Glutamatergic neuron (in vitro differentiated cells): ENCODE measurements at places on chromosomes 7 and 10.
A peak's percentile ranks its signal among the peaks of the same experiment; 100 is the strongest.

GRCh38 chr7:27501001-27501400 lies 161.7 kb downstream of the HIBADH start:
- no peak for DNase-seq

GRCh38 chr10:7397049-7398035 lies 13.5 kb downstream of the SFMBT2 start:
- DNase-seq = no peak

DNA sequence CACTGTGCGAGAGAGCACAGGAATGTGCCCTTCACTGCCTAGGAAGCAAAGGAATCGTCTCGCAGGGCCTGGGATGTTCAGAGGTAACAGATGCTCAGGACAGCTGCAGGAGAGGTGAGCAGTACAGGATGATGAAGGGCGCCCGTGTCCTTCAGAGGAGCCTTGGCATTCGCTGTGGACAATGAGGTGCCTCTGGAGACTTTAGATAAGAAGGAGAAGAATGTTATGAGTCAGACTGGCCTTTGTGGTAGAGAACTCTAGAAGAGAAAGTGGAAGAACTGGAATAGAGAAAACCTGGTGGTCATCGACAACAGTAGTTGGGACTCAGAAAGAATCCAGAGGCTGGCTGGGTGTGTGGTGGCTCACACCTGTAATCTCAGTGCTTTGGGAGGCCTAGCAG lies 64.4 kb upstream of the LEP start:
- DNase-seq = no peak

- no peak for DNase-seq
These were observed 269.3 kb downstream of the BICC1 start for GRCh38 chr10:58781873-58782488.

- no peak for DNase-seq
These were observed 207.5 kb downstream of the PAXIP1 start for GRCh38 chr7:154795437-154795836.

DNA sequence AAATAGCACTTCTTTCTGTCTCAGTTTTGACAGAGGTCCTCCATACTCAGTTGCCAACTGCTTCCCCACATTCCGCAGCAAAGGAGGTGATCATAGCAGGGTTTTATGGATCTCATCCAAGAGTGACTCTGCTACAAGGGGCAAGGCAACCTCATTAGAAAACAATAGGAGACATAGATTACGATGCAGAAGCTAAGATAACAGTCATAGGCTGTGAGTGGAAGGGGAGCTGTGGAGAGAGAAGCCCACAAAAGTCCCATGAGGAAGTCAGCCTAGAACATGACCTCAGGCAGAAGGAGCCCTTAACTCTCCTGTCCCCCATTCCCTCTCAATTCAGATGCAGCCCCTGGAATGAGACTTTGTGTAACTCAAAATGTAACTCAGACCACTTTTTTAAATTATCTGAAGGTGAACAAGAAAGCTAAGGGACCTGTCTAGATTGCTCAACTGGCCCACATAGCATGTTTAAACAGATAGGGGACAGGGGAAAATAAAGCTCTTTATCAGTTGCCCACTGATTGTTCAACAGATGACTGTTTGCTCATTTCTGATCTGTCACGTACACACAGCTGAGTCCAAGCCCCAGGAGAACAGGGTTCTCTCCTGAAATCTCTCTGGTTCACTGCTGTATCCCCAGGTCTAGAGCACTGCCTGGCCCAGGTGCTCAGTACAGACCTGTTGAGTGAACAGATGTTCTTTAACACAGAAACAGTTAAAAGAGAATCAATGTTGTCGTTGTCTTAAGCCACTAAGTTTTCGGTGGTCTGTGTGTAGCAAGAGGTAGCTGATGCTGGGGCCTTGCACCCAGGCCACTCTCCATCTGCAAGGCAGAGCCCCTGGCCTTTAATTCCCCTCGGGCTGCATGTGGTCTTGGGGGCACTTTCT lies 1.5 kb upstream of the NCOA4 start:
- DNase-seq = no peak

DNA sequence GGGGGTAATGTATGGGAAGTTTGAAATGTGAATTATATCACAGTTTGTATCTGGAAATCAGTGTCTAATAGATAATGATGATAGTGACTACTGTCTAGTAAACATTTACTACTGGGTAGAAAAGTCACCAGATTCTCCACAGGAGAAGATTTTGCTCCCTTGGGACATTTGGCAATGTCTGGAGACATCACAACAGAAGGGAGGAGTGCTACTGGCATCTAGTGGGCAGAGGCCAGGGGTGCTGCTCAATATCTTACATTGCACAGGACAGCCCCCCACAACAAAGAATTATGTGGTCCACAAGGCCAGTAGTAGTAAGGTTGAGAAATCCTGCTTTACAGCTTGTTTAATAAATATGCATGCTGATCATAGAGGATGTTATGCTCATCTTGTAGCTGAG lies 92.3 kb upstream of the PRPS1L1 start:
- no peak for DNase-seq

GRCh38 chr7:17090751-17091150 lies 207.7 kb upstream of the AHR start:
- DNase-seq = no peak

- DNase-seq = no peak
These were observed 14.0 kb upstream of the CYP3A7 start for GRCh38 chr7:99748846-99749579.

GRCh38 chr10:87550741-87551140 lies 46.0 kb downstream of the MINPP1 start:
- no peak for DNase-seq

GRCh38 chr10:33743429-33743857 lies 409.0 kb upstream of the NRP1 start:
- no peak for DNase-seq

DNA sequence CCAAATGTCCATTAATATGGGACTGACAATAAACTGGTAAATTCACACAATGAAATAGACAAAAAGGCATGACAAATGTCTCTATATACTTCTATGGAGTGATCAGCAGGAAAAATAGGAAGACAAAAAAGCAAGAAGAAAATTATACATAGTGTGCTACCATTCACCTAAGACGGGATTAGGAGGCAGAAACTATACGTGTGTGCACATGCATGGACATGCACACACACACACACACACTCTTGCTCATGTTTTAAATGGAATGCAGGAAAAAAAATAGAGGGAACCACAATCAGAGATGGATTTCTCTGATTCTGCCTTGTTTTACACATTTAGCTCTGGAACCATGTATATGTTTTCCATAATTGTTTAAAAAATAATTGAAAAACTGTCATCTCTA lies 119.0 kb downstream of the ZFAND4 start:
- DNase-seq = no peak

DNA sequence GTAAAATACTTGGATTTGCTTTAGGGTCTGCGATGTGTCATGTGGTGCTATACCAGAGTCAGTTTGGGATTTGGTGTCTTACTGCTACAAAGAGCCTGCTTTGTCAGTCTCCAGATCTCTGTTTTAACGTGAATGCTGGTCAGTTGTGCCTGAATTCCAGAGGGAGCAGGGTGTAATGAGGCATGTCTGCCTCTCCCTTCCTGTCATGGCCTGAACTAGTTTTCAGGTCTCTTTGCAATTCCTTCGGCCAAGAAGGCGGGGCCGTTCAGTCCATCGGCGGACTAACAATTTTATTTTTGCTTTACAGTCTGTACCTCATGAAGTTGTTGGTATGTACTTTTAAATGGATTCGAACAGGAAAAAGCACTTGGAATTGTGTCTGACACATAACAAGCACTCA lies 465.1 kb upstream of the ADARB2 start:
- DNase-seq = no peak

DNA sequence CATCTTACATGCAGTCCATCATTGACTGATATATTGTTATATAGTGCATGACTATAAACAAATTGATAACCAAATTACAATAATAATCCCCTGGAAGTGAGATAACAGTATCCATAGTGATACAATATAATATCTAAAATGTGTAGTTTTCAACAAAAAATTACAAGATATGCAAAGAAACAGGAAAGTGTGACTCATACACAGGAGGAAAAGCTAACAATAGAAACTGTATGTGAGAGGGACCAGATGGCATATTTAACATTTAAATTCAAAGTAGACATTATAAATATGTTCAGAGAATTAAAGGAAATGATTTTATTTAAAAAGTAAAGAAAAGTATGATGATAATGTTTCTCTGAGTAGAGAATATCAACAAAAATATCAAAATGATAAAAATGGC lies 8.0 kb downstream of the OR9A2 start:
- no peak for DNase-seq

DNA sequence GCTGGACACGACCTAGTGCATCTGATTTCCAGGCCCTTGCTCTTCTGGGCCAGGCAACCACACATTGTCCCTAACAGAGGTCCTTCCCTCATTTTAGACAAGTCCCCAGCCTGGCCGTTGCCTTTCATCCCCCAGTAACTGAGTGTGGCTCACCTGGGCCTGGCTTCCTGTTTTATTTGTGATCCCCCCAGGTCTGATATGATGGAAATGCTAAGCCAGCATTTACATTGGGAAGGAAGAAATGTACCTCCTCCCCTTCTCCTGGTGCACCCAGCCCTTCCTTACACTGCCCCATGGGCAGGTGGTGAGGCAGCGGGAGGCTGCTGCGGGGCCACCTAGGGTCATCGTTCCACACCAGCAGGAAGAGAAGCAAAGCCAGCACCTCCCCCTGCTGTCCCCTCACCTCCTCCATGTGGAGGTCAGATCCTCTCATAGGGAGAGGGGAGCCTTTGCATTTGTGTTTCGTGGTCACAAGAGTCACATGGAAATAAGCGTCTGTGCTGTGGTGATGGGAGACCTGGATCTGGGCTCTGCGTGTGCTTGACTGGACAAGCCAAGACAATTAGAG lies 108.8 kb downstream of the GLRX3 start:
- DNase-seq = no peak

DNA sequence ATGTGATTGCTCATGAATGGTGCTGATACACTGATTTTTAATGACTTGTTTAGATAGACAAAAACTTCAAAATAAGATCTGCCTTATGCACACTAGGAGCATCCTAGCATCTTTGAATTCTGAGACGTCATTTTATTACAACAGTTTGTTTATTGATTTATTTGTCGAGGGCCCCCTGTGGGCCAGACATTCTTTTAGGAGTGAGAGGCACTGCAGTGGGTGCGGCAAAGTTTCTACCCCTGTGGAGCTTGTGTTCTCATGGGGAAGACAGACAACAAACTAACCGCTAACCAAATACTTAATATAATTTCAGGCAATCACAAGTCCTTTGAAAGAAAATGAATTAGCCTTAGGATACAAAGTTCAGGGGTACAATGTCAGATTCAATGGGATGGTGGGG lies 363.1 kb downstream of the RPS24 start:
- DNase-seq = no peak

DNA sequence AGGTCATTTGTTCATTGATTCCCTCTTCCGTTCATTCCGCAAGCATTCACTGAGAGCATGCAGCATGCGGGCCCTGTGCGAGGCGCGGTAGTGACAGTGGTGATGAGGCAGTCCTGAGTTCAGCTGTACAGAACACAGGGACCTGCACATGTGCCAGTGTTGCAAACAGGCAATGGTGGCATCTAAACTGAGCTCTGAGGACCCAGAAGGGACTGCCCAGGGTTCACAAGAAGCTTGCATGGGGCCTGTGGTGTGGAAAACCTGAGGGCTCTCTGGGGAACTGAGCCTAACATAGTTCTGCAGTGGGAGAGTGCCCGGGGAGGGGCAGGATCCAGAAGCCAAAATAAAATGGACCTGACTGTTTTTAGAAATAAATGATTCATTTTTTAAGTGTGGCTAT lies 13.2 kb downstream of the ZNF488 start:
- DNase-seq = no peak

- DNase-seq = no peak
These were observed 332.4 kb upstream of the NRP1 start for GRCh38 chr10:33666686-33667480.

- DNase-seq = peak; percentile 72
These were observed 9.8 kb downstream of the PODXL start for GRCh38 chr7:131546583-131547141.

- no peak for DNase-seq
These were observed 3.0 kb upstream of the CALHM3 start for GRCh38 chr10:103481974-103482531.

DNA sequence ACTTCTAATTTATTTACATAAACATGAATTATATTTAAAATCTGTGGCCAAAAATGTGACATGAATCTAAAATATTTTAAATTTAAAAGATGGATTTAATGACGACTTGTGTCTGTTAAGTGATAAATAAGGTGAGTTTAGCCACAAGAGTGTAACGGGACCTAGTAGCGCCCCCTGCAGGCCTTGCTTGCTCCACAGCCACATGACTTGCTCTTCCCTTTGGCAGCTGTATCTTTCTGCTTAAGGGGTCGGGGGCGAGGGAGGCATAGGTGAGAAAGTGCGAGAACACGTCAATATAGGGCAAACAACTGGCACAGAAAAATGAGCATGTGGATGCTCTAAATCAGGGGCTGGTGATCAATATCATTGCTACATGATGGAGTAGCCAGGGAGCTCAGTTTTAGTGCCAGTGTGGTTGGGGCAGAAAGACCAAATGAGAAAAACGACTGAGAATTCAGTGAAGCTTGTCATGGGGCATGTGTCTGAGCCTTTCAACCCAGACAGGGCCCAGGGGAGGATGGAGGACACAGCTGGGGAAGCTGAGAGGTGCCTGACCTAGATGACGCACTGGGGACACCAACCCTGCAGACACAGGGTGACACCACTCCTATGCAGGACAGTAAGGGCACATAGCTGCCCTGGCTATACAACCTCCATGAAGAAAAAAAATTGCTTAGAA lies 49.8 kb downstream of the PAXIP1 start:
- DNase-seq = peak; percentile 75

GRCh38 chr10:107847620-107848019 lies 683.1 kb upstream of the SORCS1 start:
- DNase-seq = no peak

- DNase-seq = no peak
These were observed 20.4 kb upstream of the C10orf71 start for GRCh38 chr10:49278497-49278981.

DNA sequence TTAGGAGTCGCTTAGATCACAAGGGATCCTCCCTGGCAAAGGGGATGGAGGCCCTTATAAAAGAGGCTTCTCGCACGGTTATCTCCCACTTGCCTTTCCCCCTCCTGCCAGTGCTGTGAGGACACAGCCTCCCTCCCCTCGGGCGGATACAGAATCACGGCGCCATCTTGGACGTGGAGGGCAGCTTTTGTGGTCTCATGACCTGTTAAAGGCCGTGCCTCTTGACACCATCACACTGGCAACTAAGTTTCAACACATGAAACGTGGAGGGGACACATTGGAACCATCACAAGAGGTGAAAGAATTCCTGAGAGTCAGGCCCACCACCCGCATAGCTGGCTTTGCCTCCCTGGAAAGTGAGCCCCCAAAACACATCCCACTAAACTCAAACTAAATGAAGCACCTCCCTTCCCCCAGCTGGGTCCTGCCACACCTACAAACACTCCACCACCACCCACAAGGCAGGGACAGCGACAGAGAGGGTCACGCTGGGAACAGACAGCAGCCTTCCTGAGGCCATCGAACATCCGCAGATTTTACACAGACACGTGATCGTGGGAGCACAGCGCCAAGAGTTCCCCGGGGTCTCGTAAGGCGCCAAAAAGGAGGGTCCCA lies 110.6 kb downstream of the TCERG1L start:
- DNase-seq = no peak
